Effector memory CD8-positive, alpha-beta T cell (primary cell): ENCODE measurements at places on chromosomes 12 and 14.

GRCh38 chr12:124703856-124704255 is 136.4 kb upstream of the NCOR2 start:
- DNase-seq: no peak
- H3K36me3 ChIP-seq: peaks cover 3% of the 10 kb centered on the region
- peaks cover 9% of the 10 kb centered on the region for H3K27me3 ChIP-seq
- no peaks in the 10 kb centered on the region for H3K4me1 ChIP-seq
- no peak overlapping the region for H3K27ac ChIP-seq

GRCh38 chr12:130668286-130669204 is 47.6 kb downstream of the RIMBP2 start:
- DNase-seq: no peak
- H3K27me3 ChIP-seq: peaks cover 14% of the 10 kb centered on the region
- H3K36me3 ChIP-seq: peaks cover 5% of the 10 kb centered on the region
- no peak overlapping the region for H3K4me3 ChIP-seq
- H3K4me1 ChIP-seq: no peaks in the 10 kb centered on the region

DNA sequence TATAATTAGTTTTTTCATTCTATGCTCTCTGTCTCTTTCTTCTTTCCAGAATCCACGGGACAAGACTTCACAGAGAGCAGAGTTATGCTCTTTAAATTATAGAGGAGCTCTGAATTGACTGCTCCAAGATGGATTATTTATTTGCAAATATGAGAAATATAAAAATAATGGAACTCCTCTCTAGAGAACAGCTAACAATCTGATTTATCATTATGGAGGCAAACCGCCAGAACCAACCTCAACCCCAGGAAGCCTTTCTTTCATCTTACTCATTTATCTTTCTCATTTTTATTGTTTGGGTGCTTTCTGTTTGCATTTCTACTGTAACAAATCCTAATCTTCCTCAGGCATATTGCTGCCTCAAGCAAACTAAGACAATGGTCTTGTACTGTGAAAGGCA is 216.5 kb downstream of the C12orf50 start:
- no peaks in the 10 kb centered on the region for H3K36me3 ChIP-seq
- no peak overlapping the region for H3K4me3 ChIP-seq
- DNase-seq: no peak

DNA sequence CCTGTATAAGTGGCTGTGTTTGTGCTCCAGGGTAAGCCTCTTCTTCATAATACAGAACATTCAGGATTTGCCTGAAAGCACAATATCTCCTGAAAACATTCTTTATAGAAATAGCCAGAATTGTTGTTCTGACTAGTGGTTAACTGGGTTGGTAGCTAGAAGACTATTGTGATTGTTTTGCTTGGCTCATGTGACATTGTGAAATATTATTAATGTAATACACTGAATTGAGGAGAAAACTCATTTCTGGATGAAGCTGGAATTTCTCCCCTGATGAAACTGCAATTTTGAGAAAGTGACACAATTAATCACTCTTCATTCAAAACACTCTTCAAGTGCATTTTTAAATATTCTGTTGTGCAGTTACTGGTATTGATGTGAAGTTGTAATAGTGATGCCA is 172.3 kb upstream of the PTPRQ start:
- DNase-seq: no peak
- no peaks in the 10 kb centered on the region for H3K36me3 ChIP-seq
- H3K27me3 ChIP-seq: peaks cover 7% of the 10 kb centered on the region
- no peak overlapping the region for H3K4me3 ChIP-seq

DNA sequence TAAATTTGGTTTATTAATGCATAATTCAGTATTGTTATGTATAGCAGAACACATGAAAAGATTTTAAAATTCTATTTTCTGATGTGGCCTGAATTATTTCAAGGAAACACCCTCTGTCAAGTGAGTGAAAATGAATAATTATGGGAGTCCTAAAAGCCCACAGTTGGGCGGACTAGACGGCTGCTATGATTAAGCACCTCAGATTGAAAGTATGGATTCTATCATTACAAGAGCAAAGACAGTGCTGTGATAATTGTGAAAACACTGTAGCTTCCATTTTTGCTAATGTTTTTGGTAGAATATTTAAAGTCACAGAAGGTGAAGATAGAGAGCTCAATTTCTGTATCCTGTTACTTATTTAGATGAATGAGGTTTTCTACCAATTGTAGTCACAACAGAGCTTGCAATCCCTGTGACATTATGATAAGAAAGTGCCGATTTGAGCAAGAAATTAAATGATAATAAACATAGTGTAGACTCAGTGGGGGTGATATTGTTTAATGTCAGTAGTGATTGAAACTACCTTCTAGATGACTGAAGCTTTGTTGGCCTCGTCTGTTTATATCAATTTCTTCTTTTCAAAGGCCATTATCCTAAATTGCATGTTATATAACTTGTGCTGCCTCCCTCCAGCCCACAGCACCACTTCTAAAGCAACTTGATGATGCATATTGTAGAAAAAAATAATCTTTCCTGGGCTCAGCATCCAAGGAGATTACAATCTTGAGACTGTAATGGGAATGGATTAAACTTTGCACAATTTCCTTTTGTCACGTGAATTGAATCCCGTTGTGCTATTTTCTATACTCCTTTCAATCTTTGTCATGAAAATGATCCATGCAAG is 359.8 kb downstream of the BTG1 start:
- H3K4me1 ChIP-seq: peaks cover 4% of the 10 kb centered on the region
- peaks cover 3% of the 10 kb centered on the region for H3K27me3 ChIP-seq
- no peak for DNase-seq
- H3K4me3 ChIP-seq: no peak overlapping the region
- no peak overlapping the region for H3K27ac ChIP-seq

DNA sequence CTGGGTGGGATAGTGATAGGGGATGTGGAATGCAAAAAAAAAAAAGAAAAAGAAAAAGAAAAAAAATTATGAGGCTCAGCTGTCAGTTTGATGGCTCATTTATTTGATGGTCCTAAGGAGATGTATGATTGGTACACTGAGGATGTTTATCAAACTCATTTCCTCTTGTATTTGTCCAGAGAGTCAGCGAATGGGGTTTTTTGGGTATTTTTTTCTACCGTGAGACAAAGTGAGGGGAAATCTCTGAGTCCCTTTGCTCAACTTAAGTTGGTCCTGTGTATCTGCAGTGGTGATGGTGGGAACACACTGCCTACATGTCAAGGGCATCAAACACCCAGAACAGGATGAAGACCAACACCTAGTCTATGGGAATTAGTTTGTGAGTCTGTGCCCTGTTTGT is 176.9 kb upstream of the HIF1A start:
- H3K4me1 ChIP-seq: peaks cover 87% of the 10 kb centered on the region
- peak overlapping the region; percentile 53 for H3K27ac ChIP-seq
- no peak overlapping the region for H3K4me3 ChIP-seq
- no peaks in the 10 kb centered on the region for H3K27me3 ChIP-seq
- peaks cover 57% of the 10 kb centered on the region for H3K36me3 ChIP-seq
- no peak for DNase-seq

DNA sequence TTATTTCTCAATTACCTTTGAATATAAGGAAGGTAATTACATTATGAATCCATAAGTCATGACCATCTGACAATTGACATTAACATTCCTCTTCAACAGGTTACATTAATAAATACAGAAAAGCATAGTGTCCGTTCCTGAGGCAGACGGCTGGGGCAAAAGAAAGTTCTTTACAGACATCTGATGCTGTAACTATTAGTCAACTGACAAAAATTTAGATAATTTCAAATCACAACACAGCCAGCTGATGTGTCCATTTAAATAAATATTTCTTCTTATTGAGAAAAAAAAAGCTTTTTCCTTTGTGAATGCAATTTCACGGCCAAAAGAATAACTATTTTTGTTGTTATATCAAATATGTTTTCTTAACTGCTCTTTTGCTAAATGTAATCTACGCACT is 9.2 kb upstream of the PYROXD1 start:
- no peaks in the 10 kb centered on the region for H3K27me3 ChIP-seq
- H3K36me3 ChIP-seq: no peaks in the 10 kb centered on the region
- H3K4me3 ChIP-seq: no peak overlapping the region
- DNase-seq: no peak
- no peak overlapping the region for H3K27ac ChIP-seq
- no peaks in the 10 kb centered on the region for H3K4me1 ChIP-seq

- peaks cover 20% of the 10 kb centered on the region for H3K36me3 ChIP-seq
- no peaks in the 10 kb centered on the region for H3K27me3 ChIP-seq
- peaks cover 47% of the 10 kb centered on the region for H3K4me1 ChIP-seq
- DNase-seq: peak; percentile 54
Measured at GRCh38 chr14:73771848-73772638, 57.9 kb upstream of the PNMA1 start.

GRCh38 chr14:34369648-34370030 is 92.4 kb downstream of the SPTSSA start:
- no peaks in the 10 kb centered on the region for H3K4me1 ChIP-seq
- H3K36me3 ChIP-seq: no peaks in the 10 kb centered on the region
- H3K4me3 ChIP-seq: no peak overlapping the region
- no peak overlapping the region for H3K27ac ChIP-seq

DNA sequence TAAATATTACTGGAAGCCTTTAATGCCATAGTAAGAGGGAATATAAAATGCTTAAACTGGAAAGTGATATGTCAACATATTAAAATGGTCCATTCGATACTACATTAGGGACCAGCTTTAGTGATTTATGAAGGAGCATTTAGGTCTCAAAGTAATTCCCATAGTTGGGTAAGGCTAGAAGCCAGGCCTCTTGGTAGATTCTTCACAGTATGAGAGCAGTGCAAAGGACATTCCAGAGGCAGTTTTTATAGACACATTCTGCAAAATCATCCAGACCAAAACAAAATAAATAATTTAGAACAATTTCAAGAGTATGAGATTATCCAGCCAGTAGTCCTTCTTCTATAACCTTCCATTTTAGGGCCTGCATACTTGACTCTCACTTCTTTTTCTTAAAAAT is 142.6 kb upstream of the PDZRN4 start:
- no peaks in the 10 kb centered on the region for H3K36me3 ChIP-seq
- H3K4me3 ChIP-seq: no peak overlapping the region
- H3K4me1 ChIP-seq: no peaks in the 10 kb centered on the region
- H3K27ac ChIP-seq: no peak overlapping the region
- DNase-seq: no peak
- H3K27me3 ChIP-seq: no peaks in the 10 kb centered on the region

DNA sequence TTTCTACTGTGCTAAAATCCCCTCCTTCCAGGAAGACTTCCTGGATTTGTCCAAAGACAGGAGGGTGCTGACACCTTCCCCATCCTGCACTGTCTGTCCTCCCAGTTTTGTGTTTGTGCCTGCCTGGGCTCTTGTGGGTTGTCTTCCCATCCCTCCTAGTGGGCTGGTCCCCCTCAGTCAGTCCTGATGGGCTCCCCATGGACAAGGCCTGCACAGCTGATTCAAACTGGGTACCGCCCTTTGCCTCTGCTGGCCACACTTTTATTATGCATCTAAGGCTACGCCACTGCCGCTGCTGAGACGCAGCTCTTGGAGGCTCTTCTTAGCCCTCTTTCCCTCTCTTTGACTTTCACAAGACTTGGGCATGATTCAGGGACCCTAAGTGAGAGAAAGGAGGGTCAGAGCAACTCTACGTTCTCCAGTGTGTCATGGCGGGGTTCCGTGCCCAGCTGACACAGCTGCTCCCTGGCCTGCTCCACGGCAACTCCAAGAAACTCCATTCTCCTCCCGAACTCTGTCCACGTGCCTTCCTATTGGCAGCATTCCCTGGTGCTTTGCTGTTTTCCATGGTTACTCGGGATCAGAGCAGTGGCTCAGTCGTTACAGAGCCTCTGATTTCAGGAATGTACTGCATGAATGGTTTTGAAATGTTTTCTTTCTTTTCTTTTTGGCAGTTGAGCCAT is 3.8 kb upstream of the KRT85 start:
- peaks cover 63% of the 10 kb centered on the region for H3K27me3 ChIP-seq
- H3K4me1 ChIP-seq: no peaks in the 10 kb centered on the region
- DNase-seq: no peak
- no peak overlapping the region for H3K4me3 ChIP-seq

GRCh38 chr12:89870413-89871184 is 162.0 kb upstream of the ATP2B1 start:
- no peak overlapping the region for H3K27ac ChIP-seq
- peaks cover 4% of the 10 kb centered on the region for H3K4me1 ChIP-seq
- peaks cover 2% of the 10 kb centered on the region for H3K36me3 ChIP-seq
- no peak overlapping the region for H3K4me3 ChIP-seq

- no peak overlapping the region for H3K4me3 ChIP-seq
- H3K27me3 ChIP-seq: peaks cover 8% of the 10 kb centered on the region
- H3K27ac ChIP-seq: no peak overlapping the region
- DNase-seq: no peak
Measured at GRCh38 chr12:5864301-5864700, 80.8 kb downstream of the ANO2 start.

GRCh38 chr12:97404093-97404492 is 58.5 kb upstream of the RMST start:
- peaks cover 3% of the 10 kb centered on the region for H3K36me3 ChIP-seq
- no peaks in the 10 kb centered on the region for H3K27me3 ChIP-seq
- no peak overlapping the region for H3K27ac ChIP-seq
- no peak for DNase-seq
- H3K4me1 ChIP-seq: no peaks in the 10 kb centered on the region

DNA sequence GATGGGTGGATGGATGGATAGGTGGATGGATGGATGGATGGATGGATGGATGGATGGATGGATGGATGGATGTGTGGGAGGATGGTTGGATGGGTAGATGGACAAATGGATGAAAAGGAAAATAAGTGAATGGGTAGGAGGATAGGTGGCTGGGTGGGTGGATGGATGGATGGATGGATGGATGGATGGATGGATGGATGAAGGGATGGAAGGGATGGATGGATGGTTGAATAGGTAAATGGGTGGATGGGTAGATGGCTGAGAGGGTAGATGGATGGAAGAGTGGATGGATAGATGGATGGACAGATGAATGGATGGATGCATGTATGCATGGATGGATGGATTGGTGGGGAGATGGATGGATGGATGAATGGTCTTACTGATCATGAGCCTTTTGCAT is 36.5 kb downstream of the MAP1LC3B2 start:
- H3K27me3 ChIP-seq: no peaks in the 10 kb centered on the region
- no peak overlapping the region for H3K27ac ChIP-seq
- no peak overlapping the region for H3K4me3 ChIP-seq
- peaks cover 9% of the 10 kb centered on the region for H3K36me3 ChIP-seq
- peaks cover 10% of the 10 kb centered on the region for H3K4me1 ChIP-seq

- no peak overlapping the region for H3K27ac ChIP-seq
- no peaks in the 10 kb centered on the region for H3K4me1 ChIP-seq
- H3K27me3 ChIP-seq: peaks cover 9% of the 10 kb centered on the region
- no peak overlapping the region for H3K4me3 ChIP-seq
Measured at GRCh38 chr12:57990241-57990883, 49.0 kb downstream of the ATP23 start.

- peak overlapping the region; percentile 90 for H3K27ac ChIP-seq
- H3K36me3 ChIP-seq: peaks cover 3% of the 10 kb centered on the region
- no peaks in the 10 kb centered on the region for H3K27me3 ChIP-seq
- H3K4me3 ChIP-seq: no peak overlapping the region
- peaks cover 82% of the 10 kb centered on the region for H3K4me1 ChIP-seq
- no peak for DNase-seq
Measured at GRCh38 chr14:98186140-98186539, 1085.9 kb downstream of the BCL11B start.

DNA sequence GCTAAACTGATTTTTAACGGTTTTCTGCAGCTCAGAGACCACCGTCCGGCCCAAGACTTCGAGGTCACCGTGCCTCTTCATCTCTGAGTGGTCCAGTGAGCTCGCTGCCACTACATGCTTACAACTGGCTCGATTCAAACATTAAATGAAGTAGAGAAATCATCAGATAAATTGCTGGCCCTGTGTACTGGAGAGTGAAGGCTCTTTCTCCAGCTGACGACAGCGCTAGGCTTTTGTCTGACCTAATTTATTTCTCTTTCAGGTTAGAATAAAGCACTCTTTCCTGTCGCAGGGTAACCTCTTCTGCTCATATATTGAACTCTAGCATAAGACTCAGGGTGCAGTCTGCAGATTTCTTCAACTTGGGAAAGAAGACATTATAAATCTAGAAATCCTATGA is 6.4 kb downstream of the BCL11B start:
- peaks cover 95% of the 10 kb centered on the region for H3K36me3 ChIP-seq
- DNase-seq: no peak
- peaks cover 60% of the 10 kb centered on the region for H3K4me1 ChIP-seq
- H3K27ac ChIP-seq: peak overlapping the region; percentile 98
- H3K4me3 ChIP-seq: peak overlapping the region; percentile 99
